ENCODE measurements at places on chromosomes 5 and 9. TPM values are rescaled to one million over a fixed set of nuclear protein-coding genes. Genes with fewer than 3 reads are reported as not detected.
A peak's percentile ranks its signal among the peaks of the same experiment; 100 is the strongest.

The LTC4S gene
- total RNA-seq = 22.2 TPM

The GCNT1 gene
- total RNA-seq = 16.6 TPM

The C9 gene
- not detected for total RNA-seq

The PCDHGA3 gene
- 3.0 TPM for total RNA-seq

The PHF2 gene
- 32.8 TPM for total RNA-seq

The BTNL8 gene
- 7.1 TPM for total RNA-seq

DNA sequence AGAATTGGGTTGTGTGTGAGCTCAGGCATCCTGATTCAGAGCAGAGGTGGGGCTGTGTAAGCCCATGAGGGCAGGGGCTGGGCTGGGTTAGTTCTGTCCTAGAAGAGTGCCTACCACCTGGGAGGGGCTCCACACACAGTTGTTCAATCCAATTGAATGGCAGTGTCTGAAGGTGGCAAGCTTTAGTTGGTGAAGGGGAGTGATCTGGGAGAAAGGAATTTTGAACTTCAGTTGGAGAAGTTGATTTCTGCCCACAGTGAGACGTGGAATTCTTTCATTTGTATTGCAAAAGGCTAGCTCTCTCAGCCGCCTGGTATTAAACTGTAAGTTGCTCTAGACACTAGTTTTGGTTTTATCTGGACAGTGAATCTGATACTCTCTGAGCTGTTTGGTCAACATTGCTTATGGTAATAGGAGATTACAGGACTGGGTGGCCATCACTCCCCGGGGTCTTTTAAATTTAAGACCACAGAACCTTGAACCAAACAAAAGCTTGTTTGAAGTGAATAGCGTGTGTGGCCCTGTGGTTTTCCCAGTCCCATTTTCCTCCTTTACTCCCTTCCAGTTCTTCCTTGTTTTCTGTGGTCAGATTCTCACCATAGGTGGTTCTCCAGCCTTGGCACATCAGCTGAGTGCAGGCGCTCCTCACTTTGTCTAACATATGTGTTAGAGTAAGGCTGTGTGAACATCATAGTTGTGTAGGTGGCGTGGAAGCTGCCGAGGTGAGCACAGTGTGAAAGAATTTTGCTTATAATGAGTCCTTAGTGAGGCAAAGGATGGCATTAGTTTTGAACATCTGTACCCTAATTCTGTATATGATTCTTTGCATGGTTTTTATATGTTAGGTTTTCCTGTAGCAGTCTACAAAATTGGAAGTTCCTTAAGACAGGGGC is 78.0 kb downstream of the ARHGAP26 start:
- no peak overlapping the region for H3K27ac ChIP-seq
- no peak overlapping the region for H3K4me3 ChIP-seq
- H3K36me3 ChIP-seq = no peaks in the 10 kb centered on the region
- peaks cover 31% of the 10 kb centered on the region for H3K4me1 ChIP-seq
- no peak for DNase-seq

DNA sequence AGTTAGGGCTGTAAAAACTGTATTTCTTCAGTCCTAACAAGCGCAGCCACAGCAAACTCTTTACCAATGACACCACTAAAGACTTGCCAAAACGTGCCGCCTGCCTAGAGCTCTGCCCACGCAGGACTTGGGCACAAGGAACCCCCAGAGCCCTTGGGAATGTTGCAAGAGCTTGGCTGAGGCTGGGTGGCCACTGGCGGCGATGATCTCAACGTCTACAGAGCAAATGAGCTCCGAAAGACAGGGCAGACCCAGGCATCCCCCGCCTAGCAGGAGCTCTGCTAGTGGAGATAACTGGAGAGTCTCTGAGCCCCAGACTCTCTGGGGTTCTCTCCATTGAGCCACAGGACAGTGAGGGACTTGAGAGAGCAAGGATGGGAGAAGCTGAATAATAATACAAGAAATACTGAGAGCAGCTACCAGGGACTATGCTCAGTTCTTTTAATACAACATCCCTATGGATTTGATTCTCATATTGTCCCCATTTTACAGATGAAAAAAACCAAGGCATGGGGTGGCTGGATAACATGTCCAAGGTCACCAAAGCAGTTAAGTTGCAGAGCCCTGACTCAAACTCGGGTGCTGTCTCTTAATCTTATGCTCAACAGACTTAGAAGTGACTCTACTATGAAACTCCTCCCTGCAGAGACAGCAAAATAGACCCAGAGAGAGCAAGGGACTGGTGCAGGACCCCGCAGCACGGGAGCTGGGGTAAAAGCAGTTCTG is 32.5 kb downstream of the SHB start:
- DNase-seq = no peak
- no peaks in the 10 kb centered on the region for H3K36me3 ChIP-seq
- no peaks in the 10 kb centered on the region for H3K27me3 ChIP-seq
- peaks cover 47% of the 10 kb centered on the region for H3K4me1 ChIP-seq
- no peak overlapping the region for H3K27ac ChIP-seq
- H3K4me3 ChIP-seq = no peak overlapping the region

DNA sequence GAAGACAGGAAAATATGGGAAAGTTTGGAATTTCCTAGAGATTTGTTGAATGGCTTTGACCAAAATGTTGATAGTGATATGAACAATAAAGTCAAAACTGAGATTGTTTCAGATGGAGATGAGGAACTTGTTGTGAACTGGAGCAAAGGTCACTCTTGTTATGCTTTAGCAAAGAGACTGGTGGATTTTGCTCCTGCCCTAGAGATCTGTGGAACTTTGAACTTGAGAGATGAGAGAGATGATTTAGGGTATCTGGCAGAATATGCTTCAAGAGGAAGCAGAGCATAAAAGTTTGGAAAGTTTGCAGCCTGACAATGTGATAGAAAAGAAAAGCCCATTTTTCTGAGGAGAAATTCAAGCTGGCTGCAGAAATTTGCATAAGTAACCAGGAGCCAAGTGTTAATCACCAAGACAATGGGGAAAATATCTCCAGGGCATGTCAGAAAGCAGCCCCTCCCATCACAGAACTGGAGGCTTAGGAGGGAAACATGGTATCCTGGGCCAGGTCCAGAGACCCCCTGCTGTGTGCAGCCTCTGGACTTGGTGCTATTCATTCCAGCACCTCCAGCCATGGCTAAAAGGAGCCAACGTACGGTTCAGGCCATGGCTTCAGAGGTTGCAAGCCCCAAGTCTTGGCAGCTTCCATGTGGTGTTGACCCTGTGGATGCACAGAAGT is 114.3 kb upstream of the STARD4 start:
- DNase-seq = no peak
- H3K27me3 ChIP-seq = no peaks in the 10 kb centered on the region
- no peaks in the 10 kb centered on the region for H3K36me3 ChIP-seq
- no peak overlapping the region for H3K27ac ChIP-seq
- no peak overlapping the region for H3K4me3 ChIP-seq

GRCh38 chr5:131774652-131775367 is 22.0 kb downstream of the FNIP1 start:
- no peaks in the 10 kb centered on the region for H3K27me3 ChIP-seq
- H3K4me3 ChIP-seq = no peak overlapping the region

GRCh38 chr9:90974643-90975245 is 173.1 kb downstream of the SYK start:
- H3K4me1 ChIP-seq = peaks cover 24% of the 10 kb centered on the region
- no peaks in the 10 kb centered on the region for H3K27me3 ChIP-seq
- no peaks in the 10 kb centered on the region for H3K36me3 ChIP-seq
- H3K4me3 ChIP-seq = no peak overlapping the region
- no peak for DNase-seq
- no peak overlapping the region for H3K27ac ChIP-seq

- no peak overlapping the region for H3K27ac ChIP-seq
- H3K36me3 ChIP-seq = no peaks in the 10 kb centered on the region
- no peaks in the 10 kb centered on the region for H3K4me1 ChIP-seq
- no peak for DNase-seq
Measured at GRCh38 chr9:99368341-99369326, 146.6 kb downstream of the SEC61B start.

- DNase-seq = no peak
- H3K4me3 ChIP-seq = no peak overlapping the region
- no peaks in the 10 kb centered on the region for H3K27me3 ChIP-seq
- no peak overlapping the region for H3K27ac ChIP-seq
- H3K36me3 ChIP-seq = no peaks in the 10 kb centered on the region
- no peaks in the 10 kb centered on the region for H3K4me1 ChIP-seq
Measured at GRCh38 chr5:80064124-80064523, 29.0 kb downstream of the THBS4 start.

DNA sequence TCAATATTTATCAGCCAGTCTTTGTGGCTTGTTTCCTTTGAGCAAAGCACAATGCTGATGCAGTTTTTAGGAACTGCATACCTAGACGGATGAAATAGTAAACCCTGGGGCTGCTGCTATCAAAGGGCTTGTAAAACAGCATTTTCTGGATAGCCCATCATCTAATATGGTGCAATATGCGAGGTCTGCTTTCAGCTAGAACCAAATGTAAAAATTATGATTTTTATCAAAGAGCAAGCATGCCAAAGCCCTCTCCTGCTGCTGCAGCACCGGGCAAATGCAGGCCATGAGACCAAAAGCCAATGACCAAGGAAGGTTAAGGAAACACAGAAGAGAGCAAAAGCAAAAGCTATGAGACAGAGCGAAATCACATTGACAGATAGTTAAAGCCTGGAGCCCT is 1000.4 kb downstream of the MAT2B start:
- H3K36me3 ChIP-seq = no peaks in the 10 kb centered on the region
- no peaks in the 10 kb centered on the region for H3K27me3 ChIP-seq
- DNase-seq = no peak
- H3K4me3 ChIP-seq = no peak overlapping the region
- H3K4me1 ChIP-seq = no peaks in the 10 kb centered on the region

DNA sequence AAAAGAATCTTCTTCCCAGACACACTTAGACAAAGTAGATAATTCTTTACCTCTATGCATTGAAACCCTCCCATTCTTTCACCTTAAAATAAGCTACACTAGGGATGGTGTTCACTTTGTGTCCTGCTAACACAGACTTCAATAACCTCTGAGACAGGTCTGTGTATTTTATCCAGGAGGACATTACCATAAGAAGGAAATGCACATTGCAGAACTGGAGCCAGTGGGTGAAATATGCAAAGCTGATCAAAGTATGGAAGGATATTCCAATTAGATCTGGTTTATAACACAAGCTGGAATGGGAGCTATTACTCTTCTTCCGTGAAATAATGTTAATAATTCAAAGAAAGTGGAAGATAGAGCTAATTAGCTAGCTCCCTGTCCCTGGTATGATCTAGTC is 204.1 kb downstream of the BRINP1 start:
- H3K4me1 ChIP-seq = peaks cover 23% of the 10 kb centered on the region
- no peaks in the 10 kb centered on the region for H3K27me3 ChIP-seq
- H3K36me3 ChIP-seq = no peaks in the 10 kb centered on the region
- no peak for DNase-seq

GRCh38 chr5:54178207-54178606 is 132.2 kb downstream of the ARL15 start:
- DNase-seq = no peak
- H3K4me1 ChIP-seq = peaks cover 5% of the 10 kb centered on the region
- H3K36me3 ChIP-seq = no peaks in the 10 kb centered on the region
- H3K27ac ChIP-seq = no peak overlapping the region

GRCh38 chr5:1161833-1162229 is 39.6 kb upstream of the SLC6A19 start:
- no peaks in the 10 kb centered on the region for H3K36me3 ChIP-seq
- no peaks in the 10 kb centered on the region for H3K27me3 ChIP-seq
- H3K4me3 ChIP-seq = no peak overlapping the region
- H3K4me1 ChIP-seq = no peaks in the 10 kb centered on the region

GRCh38 chr9:136312436-136312835 is 8.5 kb upstream of the CCDC187 start:
- H3K4me3 ChIP-seq = no peak overlapping the region
- no peaks in the 10 kb centered on the region for H3K36me3 ChIP-seq
- peaks cover 38% of the 10 kb centered on the region for H3K4me1 ChIP-seq
- DNase-seq = peak; percentile 30
- H3K27me3 ChIP-seq = no peaks in the 10 kb centered on the region

DNA sequence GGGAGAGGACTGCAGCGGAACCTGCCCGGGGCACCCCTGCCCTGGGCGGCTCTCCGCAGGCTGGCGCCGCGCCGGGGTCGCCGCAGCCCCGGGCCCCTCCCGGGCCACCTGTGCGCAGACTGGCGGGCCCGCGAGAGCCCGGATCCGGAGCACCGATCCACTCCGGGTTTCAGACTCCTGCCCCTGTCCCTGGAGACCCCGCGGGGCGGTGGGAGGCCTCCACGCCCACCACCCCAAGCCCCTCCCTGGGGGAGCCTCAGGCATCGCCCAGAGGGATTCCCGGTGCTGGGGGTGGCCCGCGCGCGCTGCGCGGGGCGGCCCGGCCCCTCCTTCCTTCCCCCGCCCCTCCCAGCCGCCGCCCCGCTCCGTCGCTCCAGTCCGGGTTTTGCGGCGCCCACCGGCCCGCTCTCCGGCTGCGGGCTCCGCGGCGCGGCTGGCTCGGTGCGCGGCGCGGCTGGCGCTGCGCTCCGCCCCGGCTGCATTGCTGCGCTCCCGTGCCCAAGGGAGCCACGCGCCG is at the start of gene UNC5A:
Gene UNC5A (plus strand): TSS at position 479 of the 517 bp plus-strand sequence. CDS start 192 bp downstream, outside the sequence.
- H3K27ac ChIP-seq = no peak within 1 kb of the TSS
- no peaks in the 10 kb centered on the region for H3K4me1 ChIP-seq
- no peaks in the 10 kb centered on the region for H3K27me3 ChIP-seq

DNA sequence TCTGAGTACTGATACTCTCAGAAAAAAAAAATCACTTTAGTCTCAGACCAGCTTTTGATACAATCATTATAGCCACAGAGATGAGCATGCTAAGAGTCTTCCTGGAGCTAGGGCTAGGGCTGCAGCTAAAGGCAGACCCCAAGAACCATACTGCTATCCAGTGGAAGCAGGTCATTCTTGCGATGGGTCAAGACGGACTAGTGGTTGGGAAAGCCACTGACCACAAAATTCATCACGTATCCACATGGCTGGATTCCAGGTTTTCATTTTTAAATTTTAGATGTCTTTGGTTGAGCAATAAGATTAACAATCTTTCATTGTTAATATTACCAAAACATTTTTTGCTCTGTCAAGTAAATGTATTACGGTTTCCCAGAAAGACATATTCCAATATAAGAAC is 598.1 kb downstream of the DNAH5 start:
- no peak overlapping the region for H3K4me3 ChIP-seq
- no peak overlapping the region for H3K27ac ChIP-seq
- no peak for DNase-seq
- no peaks in the 10 kb centered on the region for H3K4me1 ChIP-seq

DNA sequence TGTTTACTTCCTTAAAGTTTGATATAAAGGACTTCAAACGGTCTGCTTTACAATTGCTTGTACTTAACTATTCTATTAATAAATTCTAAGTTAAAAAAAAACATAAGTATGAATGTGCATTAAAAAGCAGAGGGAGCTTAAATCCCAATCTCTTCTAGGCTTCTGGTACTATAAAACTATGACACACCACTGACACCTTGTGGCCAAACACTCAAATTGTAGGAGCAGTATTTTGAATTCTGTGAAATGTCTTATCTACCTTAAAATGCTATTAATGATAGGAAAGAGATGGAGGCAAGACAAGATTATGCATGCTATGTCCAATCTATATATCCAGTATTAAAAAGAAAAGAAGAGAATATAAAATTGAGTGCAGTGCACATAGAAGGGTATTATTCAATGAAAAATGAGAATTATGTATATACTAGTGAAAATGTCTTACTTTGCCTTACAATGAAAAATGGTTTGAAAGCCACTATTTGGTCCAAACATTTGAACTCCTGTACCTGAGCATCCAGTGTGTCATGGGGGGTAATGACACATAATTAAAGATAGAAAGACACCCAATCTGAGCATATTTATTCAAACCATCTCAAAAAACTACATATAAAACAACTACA is 87.6 kb downstream of the ERP44 start:
- no peak for DNase-seq
- H3K27ac ChIP-seq = no peak overlapping the region
- H3K4me1 ChIP-seq = no peaks in the 10 kb centered on the region
- H3K27me3 ChIP-seq = no peaks in the 10 kb centered on the region
- peaks cover 6% of the 10 kb centered on the region for H3K36me3 ChIP-seq

Data from thyroid gland (tissue), 4 donors.